Activated CD4-positive, alpha-beta T cell treated with anti-CD3 and anti-CD28 coated beads, Interleukin-2, amount 10 ng/mL, durations not matched to agents 24 days and 14 days (primary cell): ENCODE measurements at places on chromosomes 1 and 21. TPM values are rescaled to one million over a fixed set of nuclear protein-coding genes. Genes with fewer than 3 reads are reported as not detected.

The TRIM17 gene
- total RNA-seq = 1.7 and 2.8 TPM in 2 replicates

The TSPAN2 gene
- total RNA-seq = 0.21 and 0.31 TPM in 2 replicates

The CHRNB2 gene
- total RNA-seq = 0.14 TPM in 1 of 2 replicates, not detected in the other

- DNase-seq = no peak
Observed at GRCh38 chr1:80202118-80202517, 1195.6 kb upstream of the ADGRL4 start.

DNA sequence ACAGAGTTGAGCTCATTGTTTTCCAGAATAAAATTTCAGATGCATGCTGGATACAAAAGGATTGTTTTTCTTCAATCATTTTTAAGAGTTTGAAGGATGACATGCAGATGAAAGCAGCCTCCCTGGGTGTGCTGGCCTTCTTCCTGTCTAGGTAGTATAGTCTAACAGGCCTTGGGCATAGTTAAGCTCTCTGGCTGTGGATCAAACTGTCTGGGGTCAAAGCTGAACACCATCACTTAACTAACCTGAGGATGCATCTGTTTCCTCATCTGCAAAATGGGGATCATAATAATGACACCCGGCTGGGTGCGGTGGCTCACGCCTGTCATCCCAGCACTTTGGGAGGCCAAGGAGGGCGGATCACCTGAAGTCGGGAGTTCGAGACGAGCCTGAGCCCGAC, 6.0 kb upstream of the TIE1 start:
- DNase-seq = no peak

GRCh38 chr1:203124546-203125317, 2.8 kb upstream of the ADORA1 start:
- no peak for DNase-seq

GRCh38 chr1:185656663-185657062, 77.5 kb upstream of the HMCN1 start:
- no peak for DNase-seq

GRCh38 chr21:30829659-30830058, at the start of gene KRTAP7-1:
Gene KRTAP7-1 (minus strand): TSS chr21:30829759. CDS start chr21:30829698, 61 bp downstream.
- DNase-seq = no peak

DNA sequence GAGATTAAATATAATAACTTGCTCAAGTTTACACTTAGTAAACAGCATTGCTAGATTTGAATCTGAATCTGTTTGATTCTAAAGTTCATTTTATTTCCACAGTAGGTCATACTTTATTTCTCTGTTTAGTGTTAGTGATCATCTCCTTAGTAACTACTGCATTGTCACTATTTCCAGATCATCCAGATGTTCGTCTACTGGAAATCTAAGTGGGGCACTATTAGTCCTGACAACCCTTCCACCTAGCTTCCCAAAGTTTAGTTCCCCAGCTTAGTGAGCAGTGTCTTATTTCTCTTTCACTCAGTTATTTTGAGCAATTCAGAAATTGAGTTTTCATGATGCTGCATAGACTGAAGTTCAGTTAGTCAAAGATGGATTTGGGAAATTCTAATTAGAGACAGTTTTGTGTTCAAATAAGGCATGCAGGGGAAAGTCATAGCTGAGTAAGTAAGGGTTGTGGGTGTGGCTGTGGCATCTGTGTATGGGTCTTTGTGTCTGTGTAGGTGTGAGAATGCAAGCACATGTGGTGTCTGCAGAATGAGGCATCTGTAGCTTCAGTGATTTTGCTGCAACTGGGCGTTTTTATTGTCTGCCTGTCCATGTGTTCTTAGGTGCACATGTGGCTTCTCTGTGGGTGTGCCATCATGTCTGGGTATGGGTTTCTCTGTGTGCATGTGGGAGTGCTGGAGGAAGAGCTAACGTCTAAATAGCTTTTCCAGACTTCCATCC, 107.3 kb downstream of the NTMT2 start:
- no peak for DNase-seq

GRCh38 chr1:179052776-179053175, 27.1 kb downstream of the FAM20B start:
- DNase-seq = no peak

DNA sequence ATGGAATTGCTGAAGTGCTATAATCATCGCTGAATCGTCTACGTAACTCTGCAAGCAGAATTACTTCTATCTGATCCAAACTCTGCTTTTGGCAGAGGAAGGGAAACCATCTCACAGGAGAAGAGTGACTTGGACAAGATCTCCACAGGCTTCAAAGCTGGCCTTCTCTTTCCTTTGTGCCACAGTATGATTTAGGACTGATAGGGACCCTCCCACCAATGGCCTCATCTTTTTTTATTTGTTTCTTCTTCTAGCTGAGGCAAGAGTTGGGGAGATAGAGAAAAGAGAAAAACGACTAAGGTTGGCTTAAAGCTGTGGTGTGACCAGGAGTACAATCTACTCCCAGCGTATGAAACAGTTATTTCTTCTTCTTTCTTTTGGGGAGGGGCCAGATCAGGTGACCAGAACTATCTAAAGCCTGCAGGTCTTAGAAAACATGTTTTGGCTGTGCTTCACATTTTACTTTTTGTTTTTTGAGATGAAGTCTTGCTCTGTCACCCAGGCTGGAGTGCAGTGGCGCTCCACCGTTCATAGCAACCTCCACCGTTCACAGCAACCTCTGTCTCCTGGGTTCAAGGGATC, 35.0 kb downstream of the ZNF496 start:
- DNase-seq = no peak

- no peak for DNase-seq
Observed at GRCh38 chr1:235098991-235099390, 29.6 kb downstream of the TOMM20 start.

DNA sequence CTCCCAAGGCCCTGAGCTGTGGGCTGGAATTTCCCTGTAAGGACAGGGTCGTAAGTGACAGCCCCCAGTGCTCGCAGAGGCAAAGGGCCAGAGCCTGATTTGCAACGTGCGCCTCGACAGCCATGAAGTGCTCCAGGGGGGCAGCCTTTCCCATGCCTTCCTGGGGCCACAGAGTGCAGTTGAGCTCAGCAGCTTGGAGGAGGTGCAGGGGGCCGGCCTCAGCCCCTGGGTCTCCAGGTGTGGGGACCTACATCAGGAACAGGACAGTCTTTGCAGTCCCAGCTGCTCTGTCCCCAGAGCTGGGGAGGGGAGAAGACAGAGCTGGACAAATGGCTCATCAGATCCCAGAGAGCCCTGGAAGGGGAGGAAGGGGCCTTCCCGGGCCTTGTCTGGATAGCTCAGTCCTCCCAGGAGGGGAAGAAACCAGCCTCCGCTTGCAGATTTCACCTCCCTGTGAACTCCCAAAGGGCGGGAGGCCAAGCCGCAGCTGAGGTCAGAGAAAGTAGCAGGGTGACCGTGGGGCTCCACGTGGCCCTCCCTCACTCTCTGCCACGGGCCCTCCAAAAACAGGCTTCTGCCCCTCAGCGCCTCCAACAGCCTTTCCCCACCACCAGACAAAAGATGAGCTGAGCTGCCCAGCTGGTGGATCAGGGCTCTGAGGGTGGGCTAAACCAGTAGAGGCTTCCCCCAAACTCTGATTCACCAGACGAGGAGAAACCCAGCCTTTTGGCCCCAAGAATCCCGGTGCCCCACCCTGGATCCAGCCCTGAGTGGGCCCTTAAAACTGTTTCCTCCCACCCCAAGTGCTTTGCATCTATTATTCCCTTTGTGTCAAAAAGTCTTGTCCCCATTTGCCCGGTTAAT, 76.5 kb downstream of the DHRS3 start:
- no peak for DNase-seq

DNA sequence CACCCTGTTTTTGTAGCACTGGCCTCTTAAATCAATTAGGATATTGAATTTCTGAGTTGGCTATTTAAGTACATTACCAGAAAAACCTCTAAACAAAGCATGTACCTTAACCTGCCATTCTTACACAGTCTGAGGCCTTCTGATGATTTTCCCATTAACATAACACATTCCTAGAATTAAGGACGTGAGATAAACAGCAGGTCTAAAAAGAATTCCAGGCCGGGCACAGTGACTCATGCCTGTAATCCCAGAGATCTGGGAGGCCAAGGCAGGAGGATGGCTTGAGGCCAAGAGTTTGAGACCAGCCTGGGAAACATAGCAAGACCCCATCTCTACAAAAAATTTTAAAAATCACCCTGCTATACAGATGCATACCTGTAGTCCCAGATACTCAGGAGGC, 18.0 kb upstream of the LRRC8D start:
- no peak for DNase-seq

DNA sequence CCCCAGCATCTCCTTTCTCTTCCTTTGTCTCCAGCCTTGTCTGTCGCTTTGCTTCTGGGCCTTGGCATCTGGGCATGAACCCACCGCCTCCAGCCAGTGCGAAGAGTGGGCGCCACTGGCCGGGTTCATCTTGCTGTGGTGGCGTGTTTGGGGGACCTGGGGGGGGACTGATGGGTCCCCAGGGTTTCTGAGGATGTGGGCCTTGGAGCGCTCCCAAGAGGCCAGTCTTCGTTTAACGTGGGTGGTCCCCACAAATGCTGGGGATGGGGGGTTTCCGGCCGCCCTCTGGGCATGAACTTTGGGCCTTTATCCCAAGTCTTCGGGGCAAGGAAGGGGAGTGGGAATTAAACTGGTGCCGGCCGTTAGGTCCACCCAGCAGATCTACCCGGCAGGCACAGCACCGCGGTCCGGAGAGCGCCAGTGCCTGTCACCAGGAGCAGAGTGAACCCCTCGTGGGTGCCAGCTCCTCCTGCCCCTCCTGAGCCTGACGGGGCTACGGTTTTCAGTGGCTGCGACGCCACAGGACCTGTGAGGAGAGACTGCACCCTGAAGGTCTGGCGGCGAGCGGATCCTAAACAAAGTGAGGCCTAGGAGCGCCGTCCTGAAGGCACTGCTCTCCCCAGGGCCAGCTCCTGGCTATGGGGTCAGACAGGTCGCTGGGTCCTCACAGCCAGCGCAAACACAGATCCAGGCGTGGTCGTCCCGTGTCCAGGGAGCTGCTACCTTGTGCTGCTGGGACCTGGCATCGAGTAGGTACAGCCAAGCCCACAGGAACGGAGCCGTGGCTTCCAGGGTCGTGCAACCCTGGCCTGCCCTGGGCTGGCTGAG, 12.1 kb upstream of the C1orf174 start:
- no peak for DNase-seq

GRCh38 chr1:72281637-72282270, 585 bp downstream of the NEGR1 start:
- DNase-seq = peak; percentile 58
